ENCODE measurements at places on chromosomes 11 and 22. TPM values are rescaled to one million over a fixed set of nuclear protein-coding genes. Genes with fewer than 3 reads are reported as not detected.

Gene PRR33
- polyA plus RNA-seq = 0.67 TPM

Gene SORL1
- polyA plus RNA-seq = 31.0 TPM

GRCh38 chr11:75212411-75212810 lies 28.2 kb upstream of the TPBGL start:
- no peaks in the 10 kb centered on the region for H3K4me1 ChIP-seq
- H3K27me3 ChIP-seq = no peaks in the 10 kb centered on the region
- no peak overlapping the region for H3K4me3 ChIP-seq

DNA sequence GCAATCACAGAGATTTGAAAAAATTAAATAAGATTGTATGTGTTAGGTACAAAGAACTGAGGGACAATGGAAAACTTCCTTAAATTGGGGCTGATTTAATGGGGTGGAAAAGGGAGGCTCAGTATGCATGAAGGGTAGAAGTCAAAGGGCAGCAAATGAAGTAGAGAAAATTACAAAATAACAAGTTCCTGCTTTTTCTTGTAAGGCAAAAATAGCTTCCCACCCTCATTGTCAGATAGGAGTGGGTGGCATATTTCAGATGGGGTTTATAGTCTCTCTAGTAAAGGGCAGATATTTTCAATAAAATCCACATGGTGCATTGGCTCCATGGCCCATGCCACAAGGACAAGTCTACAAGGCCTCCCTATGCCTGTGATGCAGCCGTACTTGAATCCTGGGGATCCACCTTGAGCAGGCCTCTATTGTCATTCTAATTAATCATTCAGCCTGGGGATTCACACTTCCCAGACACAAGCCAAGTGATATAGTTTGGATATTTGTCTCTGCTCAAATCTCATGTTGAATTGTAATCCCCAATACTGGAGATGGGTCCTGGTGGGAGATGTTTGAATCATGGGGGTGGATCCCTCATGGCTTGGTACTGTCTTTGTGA lies 36.7 kb upstream of the SESN3 start:
- DNase-seq = no peak
- H3K4me1 ChIP-seq = peaks cover 5% of the 10 kb centered on the region
- H3K36me3 ChIP-seq = no peaks in the 10 kb centered on the region
- H3K27ac ChIP-seq = no peak overlapping the region
- H3K27me3 ChIP-seq = no peaks in the 10 kb centered on the region

DNA sequence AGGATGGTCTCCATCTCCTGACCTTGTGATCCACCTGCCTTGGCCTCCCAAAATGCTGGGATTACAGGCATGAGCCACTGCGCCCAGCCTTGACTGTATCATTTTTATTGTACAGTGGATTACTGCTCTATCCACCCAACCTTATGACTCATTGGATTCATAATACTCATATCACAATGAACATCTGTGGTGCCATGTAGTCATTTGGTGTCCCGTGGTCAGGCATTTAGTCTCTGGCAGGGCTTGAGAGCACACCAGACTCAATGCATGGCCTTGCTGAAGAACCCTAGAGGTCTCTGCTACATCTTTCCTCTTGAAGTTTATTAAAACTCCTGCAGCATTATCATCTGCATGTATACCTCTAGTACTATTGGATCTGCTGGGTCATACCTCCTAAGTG lies 98.0 kb upstream of the LDLRAD3 start:
- no peak for DNase-seq
- no peaks in the 10 kb centered on the region for H3K36me3 ChIP-seq
- peaks cover 6% of the 10 kb centered on the region for H3K4me1 ChIP-seq
- H3K27ac ChIP-seq = no peak overlapping the region

DNA sequence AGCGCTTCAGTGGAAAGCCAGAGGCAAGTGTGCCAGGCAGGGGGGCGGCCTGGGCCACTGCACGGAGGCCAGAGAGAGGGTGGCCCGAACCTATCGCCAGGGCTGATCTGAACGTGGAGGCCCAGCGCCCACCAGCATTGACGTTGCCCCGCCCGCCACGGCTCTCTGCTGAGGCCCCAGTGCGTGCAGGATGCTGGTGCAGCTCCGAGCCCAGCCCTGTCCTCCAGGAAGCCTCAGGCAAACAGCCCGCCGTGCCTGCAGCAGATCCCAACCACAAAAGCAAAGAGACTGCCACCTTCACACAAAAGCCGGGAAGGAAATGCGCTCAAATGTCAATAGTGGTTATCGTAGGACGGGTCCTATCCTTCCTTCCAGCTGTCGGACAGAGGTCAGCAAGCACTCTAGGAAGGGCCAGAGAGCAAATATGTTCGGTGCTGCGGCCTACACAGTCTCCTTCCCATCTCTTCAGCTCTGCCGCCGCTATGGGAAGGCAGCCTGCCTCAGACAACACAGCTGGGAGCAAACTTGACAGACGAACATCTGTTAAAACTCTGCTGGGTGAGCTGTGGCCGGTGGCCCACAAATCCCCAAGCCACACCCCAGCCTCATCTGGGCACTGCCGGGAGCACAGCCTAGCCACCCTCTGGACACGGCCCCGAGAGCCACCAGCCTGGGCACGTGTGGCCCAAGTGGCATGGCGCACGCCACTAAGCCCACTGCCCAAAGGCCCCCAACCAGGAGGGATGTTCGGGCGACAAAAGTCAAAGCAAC lies 146.2 kb downstream of the CRYBB2 start:
- no peak overlapping the region for H3K4me3 ChIP-seq
- no peak for DNase-seq
- no peak overlapping the region for H3K27ac ChIP-seq
- no peaks in the 10 kb centered on the region for H3K27me3 ChIP-seq
- peaks cover 5% of the 10 kb centered on the region for H3K4me1 ChIP-seq
- H3K36me3 ChIP-seq = peaks cover 3% of the 10 kb centered on the region

- no peak overlapping the region for H3K4me3 ChIP-seq
- no peak overlapping the region for H3K27ac ChIP-seq
- H3K27me3 ChIP-seq = no peaks in the 10 kb centered on the region
- no peak for DNase-seq
- peaks cover 15% of the 10 kb centered on the region for H3K4me1 ChIP-seq
- H3K36me3 ChIP-seq = peaks cover 89% of the 10 kb centered on the region
These were observed 5.6 kb upstream of the ANKRD13D start for GRCh38 chr11:67283481-67283963.

- no peak overlapping the region for H3K27ac ChIP-seq
- no peak overlapping the region for H3K4me3 ChIP-seq
- no peaks in the 10 kb centered on the region for H3K27me3 ChIP-seq
- peaks cover 3% of the 10 kb centered on the region for H3K36me3 ChIP-seq
- no peaks in the 10 kb centered on the region for H3K4me1 ChIP-seq
- DNase-seq = no peak
These were observed 39.8 kb upstream of the SPTBN2 start for GRCh38 chr11:66768818-66769217.

- H3K4me1 ChIP-seq = peaks cover 36% of the 10 kb centered on the region
- no peak for DNase-seq
- H3K4me3 ChIP-seq = no peak overlapping the region
- H3K36me3 ChIP-seq = peaks cover 32% of the 10 kb centered on the region
- peak overlapping the region; percentile 14 for H3K27ac ChIP-seq
These were observed 10.9 kb downstream of the ACO2 start for GRCh38 chr22:41479671-41480396.

DNA sequence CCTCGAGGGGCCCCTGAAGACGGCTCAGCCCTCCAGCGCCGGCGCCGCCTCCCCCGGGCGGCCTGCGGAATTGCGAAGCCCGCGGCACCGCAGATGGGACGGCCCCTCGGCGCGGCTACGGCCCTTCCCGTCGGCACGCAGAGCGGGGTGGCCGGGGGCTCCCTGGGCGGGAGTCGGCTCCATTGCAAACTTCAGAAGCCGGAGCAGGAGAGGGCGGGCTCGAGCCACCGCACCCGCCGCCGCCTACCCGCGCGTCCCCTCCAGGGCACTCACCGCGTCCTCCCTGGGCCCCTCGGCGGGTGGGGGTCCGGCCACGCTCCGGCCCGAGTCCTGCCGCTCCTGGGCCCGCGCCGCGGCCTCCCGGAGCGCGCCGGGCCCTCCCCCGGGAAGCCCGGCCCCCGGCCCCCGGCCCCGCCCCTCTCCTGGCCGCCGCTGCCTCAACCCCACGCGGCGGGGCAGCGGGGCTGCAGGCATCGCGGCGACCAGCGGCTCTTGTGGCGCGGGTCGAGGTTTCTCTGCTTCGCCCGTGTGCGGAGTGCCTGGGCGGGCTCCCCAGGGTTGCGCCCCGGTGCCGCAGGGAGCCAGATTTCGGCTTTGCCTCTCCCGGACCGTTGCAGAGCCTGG lies at the start of gene PACSIN3:
Gene PACSIN3, minus strand, starts transcription at position 359 of the 624 bp plus-strand sequence. CDS start 3,707 bp downstream, outside the sequence.
- peak within 1 kb of the TSS; percentile 77 for H3K4me3 ChIP-seq
- H3K4me1 ChIP-seq = peaks cover 54% of the 10 kb centered on the region

GRCh38 chr11:2649848-2650247 lies 49.9 kb downstream of the KCNQ1OT1 start:
- no peaks in the 10 kb centered on the region for H3K27me3 ChIP-seq
- no peaks in the 10 kb centered on the region for H3K4me1 ChIP-seq
- no peak overlapping the region for H3K27ac ChIP-seq
- no peak overlapping the region for H3K4me3 ChIP-seq
- DNase-seq = no peak

DNA sequence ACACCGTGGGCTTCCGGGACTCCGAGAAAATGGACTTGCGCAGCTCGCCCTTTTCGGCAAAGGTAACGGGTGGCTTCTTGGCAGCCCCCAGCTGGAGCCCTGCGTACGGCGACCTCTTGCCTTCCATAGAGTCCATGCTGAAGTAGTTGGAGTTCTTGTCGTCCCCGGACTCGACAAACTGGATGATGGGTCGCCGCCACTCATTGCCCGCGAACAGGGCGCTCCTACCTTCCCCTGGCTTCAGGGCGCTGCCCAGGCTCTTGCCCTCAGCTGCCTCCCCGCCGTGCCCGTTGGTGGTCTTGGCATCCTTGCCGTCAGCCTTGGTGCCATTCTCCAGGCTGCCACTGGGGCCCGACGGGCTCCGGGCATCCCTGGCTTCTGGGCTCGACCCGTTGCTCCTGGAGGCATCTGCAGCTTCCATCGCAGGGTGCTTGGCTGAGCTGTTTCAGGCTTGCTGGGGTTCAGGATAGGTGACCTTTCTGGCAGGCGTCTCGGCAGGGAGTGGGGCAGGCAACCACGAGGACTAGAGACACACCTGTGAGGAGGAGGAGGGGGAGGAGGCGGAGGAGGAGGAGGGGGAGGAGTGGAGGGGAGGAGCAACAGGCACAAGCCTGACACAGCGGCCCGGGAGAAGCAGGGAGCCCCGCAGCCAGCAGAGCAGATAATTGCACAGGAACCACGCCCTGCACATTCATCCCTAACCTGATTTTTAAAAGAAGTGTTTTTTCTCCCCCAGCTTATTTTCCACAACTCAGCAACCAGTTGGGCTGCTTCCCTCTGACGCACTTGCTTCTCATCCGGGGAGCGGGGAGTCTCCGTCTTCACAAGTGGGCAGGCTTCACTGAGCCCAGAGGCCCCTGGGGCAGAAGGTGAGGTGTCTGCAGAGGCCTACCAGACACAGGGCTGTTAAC lies at the start of gene TRIM29:
Gene TRIM29, minus strand, starts transcription at position 503 of the 911 bp plus-strand sequence. Its CDS starts 82 bp downstream, at position 421.
- H3K36me3 ChIP-seq = no peaks in the 10 kb centered on the region
- peaks cover 6% of the 10 kb centered on the region for H3K27me3 ChIP-seq
- no peak within 1 kb of the TSS for H3K27ac ChIP-seq
- H3K4me1 ChIP-seq = peaks cover 8% of the 10 kb centered on the region
- H3K4me3 ChIP-seq = no peak within 1 kb of the TSS

GRCh38 chr11:2304506-2305139 lies 2.8 kb downstream of the TSPAN32 start:
- peaks cover 67% of the 10 kb centered on the region for H3K4me1 ChIP-seq
- no peaks in the 10 kb centered on the region for H3K36me3 ChIP-seq
- no peak overlapping the region for H3K4me3 ChIP-seq
- H3K27ac ChIP-seq = peak overlapping the region; percentile 79

GRCh38 chr22:44754998-44755397 lies 2.6 kb downstream of the ARHGAP8 start:
- no peak for DNase-seq
- no peak overlapping the region for H3K4me3 ChIP-seq
- H3K27ac ChIP-seq = peak overlapping the region; percentile 72
- H3K36me3 ChIP-seq = no peaks in the 10 kb centered on the region
- peaks cover 7% of the 10 kb centered on the region for H3K27me3 ChIP-seq

GRCh38 chr22:37732699-37733607 lies 36.1 kb downstream of the TRIOBP start:
- H3K27me3 ChIP-seq = no peaks in the 10 kb centered on the region
- H3K4me3 ChIP-seq = no peak overlapping the region
- H3K27ac ChIP-seq = peak overlapping the region; percentile 77
- DNase-seq = no peak

- peaks cover 17% of the 10 kb centered on the region for H3K36me3 ChIP-seq
- no peaks in the 10 kb centered on the region for H3K27me3 ChIP-seq
- DNase-seq = no peak
These were observed 585 bp downstream of the CPT1B start for GRCh38 chr22:50577697-50577986.

DNA sequence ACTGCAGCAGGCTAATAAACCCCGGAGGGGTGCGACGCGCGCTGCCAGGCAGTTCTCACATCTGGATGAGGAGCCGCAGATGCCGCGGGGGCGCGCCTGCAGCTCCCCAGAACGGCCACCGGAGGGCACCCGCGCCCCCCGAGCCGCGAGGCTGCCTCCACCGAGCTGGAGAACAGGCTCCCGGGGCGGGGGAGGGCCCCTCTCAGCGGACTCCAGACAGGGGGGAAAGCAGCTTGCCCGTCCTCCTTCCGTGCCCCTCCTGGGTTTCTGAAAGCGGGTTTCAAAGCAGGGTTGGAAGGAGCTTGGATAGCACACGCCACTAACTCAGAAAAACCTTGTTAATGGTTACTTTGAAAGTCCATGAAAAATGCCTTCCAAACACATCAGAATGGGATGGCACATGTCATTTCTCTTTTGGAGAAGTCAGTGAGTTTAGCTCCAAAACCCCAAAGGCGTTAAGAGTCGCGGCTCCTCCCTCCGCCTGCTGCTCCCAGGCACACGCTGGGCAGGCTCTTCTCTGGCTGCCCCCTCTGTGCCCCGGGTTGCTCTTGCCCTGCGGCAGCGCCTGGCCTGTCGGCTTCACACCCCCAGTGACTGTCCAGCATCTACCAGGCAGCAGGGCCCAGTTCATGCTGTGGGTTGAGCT lies 317.8 kb downstream of the NTM start:
- H3K27me3 ChIP-seq = peaks cover 21% of the 10 kb centered on the region
- H3K36me3 ChIP-seq = no peaks in the 10 kb centered on the region
- DNase-seq = peak; percentile 27
- H3K4me3 ChIP-seq = no peak overlapping the region
- no peak overlapping the region for H3K27ac ChIP-seq

DNA sequence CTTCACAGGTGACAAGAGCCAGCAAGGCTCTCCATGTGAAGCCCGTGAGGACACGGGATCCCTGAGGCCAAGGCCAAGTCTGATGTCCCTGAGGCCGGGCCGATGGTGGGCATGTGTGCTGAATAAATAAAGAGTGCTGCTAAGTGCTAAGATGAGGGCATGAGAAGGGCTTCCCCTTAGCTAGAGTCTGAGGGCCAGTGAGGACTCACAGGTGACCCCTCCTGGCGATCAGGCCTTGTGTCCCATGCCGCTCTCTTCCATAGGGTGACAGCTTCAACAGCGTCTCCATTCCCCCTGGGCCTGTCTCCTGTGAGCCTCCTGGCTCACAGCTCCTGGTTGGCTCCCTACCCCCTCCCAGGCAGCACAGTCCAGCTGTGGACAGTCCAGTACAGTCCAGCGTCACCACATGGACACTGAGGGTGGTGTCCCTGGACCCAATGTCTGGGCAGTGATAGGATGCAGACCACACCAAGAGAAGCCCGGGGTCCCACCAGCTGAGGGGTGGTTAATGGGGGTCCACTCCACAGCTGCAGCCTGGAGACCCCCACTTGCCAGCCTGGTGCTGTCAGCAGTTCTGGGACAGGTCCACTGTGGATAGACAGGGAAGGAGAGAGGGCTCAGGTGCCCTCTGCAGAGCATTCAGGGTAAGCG lies 1033.2 kb downstream of the TBC1D22A start:
- H3K27me3 ChIP-seq = no peaks in the 10 kb centered on the region
- no peak overlapping the region for H3K27ac ChIP-seq
- no peak overlapping the region for H3K4me3 ChIP-seq
